ENCODE measurements at places on chromosomes 3 and 15.

DNA sequence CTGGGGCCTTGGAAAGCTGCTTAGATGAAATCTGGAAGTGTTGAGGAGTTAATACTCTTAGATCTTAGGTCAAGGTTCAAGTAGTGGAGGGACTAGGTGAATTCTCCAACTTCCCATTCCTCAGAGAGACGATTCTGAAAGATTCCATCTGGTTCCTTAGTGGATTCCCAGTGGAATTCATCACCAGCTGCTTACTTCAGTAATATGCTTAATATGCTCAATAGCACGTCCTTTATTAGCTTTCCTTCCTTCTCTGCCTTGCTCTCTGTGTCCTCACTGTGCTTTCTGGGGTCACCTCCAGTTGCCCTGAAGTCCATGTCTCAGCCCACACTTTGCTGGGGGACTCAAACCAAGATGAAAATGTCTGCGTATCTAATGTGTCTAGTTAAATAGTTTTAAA is 31.0 kb downstream of the CEP63 start:
- DNase-seq: no peak

DNA sequence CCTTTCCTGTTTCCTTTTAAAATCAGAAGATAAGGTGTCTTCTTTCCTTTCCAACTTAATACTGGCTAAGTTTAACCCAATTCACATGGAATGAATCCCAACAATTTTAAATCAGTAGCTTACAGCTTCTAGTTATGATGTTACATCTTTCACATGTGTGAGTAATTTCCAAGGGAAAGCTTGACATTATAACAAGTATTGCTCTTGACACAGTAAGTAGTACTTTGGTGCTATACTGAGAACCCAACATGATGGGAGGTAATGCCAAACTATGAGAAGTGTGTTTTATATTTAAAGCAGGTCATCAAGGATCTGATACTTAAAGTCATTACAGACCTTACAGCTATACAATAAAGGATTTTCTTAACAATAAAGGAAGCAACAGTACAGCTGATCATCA is 29.1 kb downstream of the RABL3 start:
- no peak for DNase-seq

- no peak for DNase-seq
These were observed 29.2 kb upstream of the ANXA2 start for GRCh38 chr15:60426870-60427508.

DNA sequence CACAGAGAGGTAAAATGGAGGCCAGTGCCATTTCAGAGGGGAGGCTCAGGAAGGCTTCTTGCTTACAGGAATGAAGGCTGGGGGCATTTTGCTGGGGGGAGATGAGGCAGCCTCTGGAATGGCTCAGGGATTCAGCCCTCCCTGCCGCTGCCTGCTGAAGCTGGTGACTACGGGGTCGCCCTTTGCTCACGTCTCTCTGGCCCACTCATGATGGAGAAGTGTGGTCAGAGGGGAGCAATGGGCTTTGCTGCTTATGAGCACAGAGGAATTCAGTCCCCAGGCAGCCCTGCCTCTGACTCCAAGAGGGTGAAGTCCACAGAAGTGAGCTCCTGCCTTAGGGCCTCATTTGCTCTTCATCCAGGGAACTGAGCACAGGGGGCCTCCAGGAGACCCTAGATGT is 39.9 kb downstream of the MESD start:
- DNase-seq: no peak

DNA sequence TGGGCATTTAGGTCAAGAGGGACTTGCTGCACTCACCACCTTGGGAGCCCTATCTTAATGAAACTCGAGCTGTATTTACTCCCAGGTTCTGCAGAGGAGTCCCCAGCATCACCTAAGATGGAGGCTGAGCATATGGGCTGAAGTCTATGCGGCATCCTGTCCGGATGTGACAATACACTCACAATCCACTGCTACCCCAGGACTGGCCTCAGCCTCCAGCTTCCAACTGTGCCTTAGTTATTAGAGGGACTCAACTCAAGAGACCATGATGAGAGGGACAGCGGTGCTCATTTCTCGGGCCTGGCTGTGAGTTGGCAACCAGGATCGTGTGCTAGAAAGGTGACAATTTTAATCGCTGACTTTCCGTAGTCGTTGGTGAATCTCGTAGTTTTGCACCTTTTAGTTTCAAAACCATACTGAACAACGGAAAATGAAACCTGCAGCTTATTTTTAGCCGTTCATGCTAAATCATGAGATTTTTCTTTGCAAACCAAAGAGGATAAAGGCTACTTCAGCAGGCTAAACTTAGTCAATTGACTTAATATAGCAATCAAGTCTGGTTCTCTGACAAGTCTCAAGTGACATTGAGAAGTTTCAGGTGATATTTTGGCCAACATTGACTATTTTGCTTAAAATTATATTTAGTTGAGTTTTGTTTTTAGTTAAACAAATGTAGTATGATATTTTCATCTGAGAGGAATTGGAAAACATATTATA is 11.1 kb downstream of the ZBTB38 start:
- no peak for DNase-seq

- DNase-seq: no peak
These were observed 60.3 kb downstream of the TGFBR2 start for GRCh38 chr3:30666572-30667279.

- peak; percentile 48 for DNase-seq
These were observed 40.1 kb downstream of the CDCP1 start for GRCh38 chr3:45105855-45106671.

- no peak for DNase-seq
These were observed 34.4 kb downstream of the TARS3 start for GRCh38 chr15:101689901-101690300.

GRCh38 chr15:71508081-71508682 is 302.2 kb upstream of the NR2E3 start:
- DNase-seq: no peak

GRCh38 chr3:161251716-161252115 is 30.6 kb downstream of the NMD3 start:
- DNase-seq: no peak

- DNase-seq: no peak
These were observed 103.3 kb upstream of the PRR23E start for GRCh38 chr3:127089486-127090145.

- DNase-seq: no peak
These were observed 14.2 kb upstream of the MAPK6 start for GRCh38 chr15:52004806-52005205.

- no peak for DNase-seq
These were observed 107.1 kb downstream of the SRGAP3 start for GRCh38 chr3:9142362-9142761.

GRCh38 chr3:182509844-182510460 is 283.4 kb upstream of the ATP11B start:
- DNase-seq: no peak

DNA sequence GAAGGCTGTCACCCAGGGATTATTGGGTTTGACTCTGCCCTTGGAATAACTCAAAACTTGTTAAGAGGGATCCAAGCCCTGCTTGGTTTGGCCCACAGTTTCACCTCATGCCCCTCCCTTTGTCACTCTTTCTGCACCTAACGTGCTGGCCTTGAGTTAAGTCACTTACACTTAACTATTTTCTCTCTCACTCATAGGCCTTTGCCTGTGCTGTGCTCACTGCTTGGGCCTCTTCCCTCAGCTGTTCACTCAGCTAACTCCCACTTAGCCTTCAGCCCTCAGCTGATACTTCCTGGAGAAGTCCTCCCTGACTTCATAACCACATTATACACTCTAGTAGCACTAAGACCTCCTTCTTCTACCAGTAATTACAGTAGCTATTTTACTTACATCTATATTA is 133.3 kb downstream of the CMSS1 start:
- DNase-seq: no peak

DNA sequence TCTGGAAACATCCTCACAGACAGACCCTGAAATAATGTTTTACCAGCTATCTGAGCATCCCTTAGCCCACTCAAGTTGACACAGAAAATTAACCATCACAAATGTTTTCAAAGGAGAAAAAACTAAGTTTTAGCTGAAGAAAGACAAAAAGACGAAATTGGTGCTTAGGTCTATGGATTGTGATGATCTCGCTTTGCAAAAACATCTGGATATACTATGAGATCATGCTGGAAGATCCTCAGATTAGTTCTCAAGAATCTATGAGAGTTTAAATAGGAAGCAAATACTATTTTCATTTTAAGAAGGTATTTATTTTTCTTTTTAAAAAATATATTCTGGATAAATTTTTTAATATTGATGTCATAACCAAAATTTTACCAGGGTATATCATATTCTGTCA is 42.6 kb upstream of the MBNL1 start:
- no peak for DNase-seq

GRCh38 chr3:141337523-141337854 is 30.8 kb upstream of the ZBTB38 start:
- no peak for DNase-seq

- no peak for DNase-seq
These were observed 115.5 kb upstream of the ALDH1A3 start for GRCh38 chr15:100763835-100764750.

DNA sequence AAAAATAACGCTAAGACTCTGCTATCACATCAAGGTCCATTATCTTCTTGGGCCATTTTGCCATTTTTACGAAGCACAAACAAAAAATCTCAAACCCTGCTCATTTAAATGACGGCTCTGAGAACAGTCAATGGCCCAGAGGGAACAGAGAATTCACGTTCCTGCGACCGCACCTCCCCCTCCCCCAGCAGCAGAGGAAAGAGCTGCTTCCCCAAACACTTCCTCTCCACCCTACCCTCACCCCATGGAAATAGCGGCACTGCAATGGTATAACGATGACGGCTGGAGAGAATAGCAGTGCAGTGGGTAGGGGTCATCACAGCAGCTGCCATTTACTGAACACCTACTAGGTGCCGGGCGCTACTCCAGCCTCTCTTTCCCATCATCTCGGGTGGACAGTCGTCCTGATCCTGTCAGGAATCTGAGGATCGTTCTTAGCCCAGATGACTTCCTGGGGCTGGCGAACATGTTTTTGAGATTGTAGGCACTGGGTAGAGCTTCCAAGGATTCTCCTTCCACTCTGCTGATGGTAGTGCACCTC is 113.3 kb downstream of the IQSEC1 start:
- DNase-seq: peak; percentile 78

DNA sequence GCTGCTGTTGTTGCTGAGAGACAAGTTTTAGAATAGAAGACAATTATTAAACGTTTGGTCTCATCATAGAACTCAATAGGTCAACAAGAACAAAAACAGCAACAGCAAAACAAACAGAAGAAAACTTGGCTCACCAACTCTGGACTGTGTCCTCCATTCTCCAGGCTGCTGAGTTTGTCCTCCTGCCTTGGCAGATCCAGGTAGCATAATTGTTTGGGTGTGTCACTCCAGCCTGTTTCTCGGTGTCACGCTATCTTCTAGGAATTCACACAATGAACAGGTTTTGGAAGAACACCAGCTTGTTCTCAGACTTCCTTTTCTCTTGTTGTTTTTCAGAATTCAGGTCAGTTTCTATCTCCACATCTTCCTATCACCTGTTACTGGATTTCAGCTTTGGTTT is 34.7 kb downstream of the ARRDC4 start:
- DNase-seq: no peak

DNA sequence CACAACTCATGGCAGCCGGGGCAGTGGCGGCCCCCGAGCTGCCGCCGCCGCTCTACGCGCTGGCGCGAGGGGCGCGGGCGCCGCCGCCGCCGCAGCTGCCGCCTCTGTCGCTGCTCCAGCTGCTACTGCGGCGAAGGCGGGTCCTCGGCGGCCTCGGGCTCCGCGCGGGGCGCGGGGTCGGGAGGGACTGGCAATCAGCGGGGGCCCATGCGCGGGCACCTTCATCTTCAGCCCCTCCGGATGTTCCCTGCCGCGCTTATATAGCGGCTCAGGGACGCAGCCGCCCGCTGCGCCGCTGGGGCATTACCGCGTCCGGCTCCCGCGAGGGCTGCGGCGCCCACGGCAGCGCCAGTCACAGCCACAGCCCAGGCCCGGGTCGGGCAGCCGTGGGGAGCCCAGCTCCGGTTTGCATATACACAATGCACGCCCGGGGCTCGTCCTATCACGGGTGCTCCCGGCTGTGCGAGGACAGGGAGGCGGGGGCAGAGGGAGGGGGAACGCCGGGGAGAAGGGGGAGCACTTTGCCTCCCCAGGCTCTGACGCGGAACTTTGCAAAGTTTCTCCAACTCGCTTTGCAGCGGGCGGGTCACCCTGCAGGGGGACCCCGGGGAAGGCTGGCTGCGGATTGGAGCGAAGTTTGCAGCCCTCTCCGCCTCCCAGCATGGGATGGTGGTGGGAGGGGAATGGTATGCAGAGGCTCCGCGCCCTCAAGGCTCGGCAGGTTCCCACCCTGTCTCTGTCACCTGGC is at the start of gene VGLL3:
TSS of gene VGLL3 (minus strand) at position 416 of the 748 bp plus-strand sequence. CDS start at position 10, 406 bp downstream.
- DNase-seq: peak; percentile 66

GRCh38 chr3:156150434-156151066 is 30.2 kb downstream of the KCNAB1 start:
- DNase-seq: peak; percentile 78

DNA sequence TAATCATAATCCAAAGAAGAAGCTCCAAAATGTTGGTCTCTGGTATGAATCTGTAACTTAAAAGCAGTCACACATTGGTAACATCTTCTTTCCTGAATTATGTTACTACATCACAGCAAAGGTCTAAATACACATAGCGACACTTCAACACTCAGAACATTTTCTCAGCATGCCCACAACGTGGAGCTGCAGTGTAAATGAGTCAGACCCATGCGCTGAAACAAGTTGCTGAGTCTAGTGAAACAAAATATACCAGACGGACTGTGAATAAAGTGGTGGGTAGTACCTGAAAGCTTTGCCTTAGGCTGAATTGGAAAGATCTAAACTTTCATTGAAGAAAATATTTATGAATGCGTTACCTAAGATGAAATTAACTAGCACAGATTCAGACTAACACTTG is 33.2 kb upstream of the GOLGA8B start:
- DNase-seq: peak; percentile 5

DNA sequence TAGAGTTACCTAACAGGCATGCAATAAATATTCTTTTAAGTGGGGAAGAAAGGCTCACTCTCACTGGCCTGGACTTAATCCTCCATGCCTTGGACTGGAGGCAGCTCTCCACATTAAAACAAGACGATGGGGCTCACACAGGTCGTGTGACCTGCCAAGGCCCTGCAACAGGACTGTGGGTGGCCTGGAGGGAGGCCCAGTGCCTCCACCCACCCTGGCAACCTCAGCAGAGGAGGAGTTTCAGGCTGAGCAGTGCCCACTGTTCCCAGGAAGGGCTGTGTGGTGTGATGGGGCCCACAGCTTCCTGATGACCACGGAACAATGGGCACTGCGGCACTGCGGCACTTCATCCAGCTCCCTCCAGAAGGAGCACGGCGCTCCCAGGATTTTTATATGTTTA is 5.5 kb downstream of the UROC1 start:
- DNase-seq: no peak

DNA sequence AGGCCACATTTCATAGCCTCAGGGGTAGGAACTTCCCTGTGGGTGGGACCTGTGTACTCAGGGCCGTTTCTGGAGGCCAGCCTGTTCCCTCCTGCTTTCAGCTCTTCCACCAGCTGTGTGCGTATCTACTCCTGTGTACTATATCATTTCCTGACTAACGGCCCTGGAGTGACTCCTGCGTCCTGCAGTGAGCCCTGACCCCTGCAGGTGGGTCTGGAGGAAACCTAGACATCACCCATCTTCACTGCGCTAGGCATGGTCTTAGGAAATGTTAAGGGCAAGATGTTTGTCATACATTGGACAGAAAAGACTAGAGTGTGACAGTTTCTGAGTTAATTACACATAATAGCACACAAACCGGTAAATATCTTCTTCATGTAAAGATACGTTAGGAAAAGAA is 297.3 kb downstream of the GABRB3 start:
- DNase-seq: no peak

All from hematopoietic multipotent progenitor cell treated with erythropoietin and hydrocortisone succinate and interleukin-3 and kit ligand, for 4 days (in vitro differentiated cells).